ENCODE measurements at places on chromosomes 1 and 21.

DNA sequence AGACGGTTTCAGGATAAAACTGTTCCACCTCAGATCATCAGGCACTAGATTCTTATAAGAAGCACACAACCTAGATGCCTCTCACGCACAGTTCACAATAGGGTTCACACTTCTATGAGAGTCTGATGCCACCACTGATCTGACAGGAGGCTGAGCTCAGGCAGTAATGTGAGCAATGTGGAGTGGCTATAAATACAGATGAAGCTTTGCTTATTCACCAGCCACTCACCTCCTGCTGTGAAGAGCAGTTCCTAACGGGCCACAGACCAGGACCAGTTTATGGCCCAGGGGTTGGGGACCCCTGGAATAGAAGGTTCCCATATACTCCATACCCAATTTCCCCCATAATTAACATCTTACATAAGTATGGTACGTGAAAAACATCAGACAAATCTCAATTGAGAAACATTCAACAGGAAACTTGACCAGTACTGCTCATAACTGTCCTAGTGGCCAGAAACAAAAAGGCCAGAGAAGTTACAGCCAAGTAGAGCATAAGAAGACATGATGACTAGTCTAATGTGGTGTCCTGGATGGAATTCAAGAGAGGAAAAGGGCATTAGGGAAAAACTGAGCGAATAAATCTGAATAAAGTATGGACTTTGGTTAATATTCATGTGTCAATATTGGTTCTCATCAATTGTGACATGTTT is 24.7 kb upstream of the IGSF5 start:
- no peak for DNase-seq

DNA sequence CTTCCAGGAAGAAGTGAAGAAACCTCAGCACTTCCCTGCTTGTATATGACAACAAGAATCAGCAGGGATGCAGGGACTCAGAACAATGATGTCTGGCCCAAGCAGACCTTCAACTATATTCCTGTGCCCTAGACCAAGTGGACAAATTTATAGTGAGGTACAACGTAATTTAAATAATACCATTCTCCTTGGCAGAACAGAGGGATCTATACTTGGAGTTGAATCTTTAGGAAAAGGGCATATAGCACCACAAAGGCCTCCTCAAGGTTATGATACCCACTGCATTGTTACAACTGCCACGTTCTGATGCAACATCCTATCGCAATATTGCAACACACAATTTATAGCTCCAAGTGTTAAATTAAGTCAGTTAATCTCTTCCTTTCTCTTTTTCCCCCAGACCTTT is 29.1 kb upstream of the GFI1 start:
- DNase-seq = no peak

GRCh38 chr1:181588631-181589030 is 105.3 kb downstream of the CACNA1E start:
- DNase-seq = no peak

DNA sequence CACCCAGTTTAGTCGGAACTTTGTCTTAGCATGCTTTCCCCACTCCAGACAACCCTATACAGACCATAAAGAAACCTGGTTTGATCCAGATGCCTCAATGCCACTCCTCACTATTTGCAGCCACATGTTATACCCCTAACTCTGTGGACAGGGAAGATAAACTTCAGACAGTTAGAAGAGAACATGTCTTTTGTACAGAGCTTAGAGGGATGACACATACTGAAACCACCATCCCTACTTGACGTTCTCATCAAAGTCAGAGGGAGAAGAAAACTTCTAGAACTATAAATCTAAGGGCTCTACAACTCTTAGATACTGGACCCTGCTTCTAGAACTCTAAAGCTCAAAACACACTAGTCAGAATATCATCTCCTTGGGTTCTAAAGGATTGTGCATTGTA is 3.7 kb downstream of the SYT6 start:
- DNase-seq = no peak

DNA sequence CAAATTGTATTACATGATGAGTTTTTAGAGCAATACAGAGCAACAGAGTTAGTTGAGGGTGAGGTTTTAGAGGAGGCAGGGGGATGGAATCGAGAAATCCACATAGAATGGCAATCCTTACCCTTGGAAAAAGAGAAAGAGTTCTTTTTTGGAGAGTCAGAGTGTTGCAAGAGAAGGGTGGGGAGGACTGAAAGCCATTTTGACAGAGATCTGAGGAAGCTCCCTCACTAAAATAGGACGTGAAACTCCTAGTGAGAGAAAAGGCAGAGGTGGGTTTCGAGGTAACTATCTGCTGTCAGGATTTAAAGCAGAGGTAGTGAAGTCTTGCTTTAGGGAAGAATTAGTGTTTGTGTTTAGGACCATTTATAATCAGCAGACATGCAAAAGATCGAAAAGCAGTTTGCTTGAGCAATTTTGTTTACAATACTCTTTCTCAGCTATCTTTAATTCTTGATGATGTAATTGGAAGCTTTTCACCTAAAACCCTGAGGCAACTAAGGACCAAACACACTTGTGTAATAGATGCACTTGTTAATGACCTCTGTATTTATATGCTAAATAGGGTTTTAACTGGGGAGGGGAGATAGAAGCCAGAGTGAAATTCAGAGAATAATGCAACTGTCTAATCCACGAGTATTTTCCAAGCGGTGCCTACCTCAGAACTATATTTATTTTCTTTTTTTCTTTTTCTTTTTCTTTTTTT is 20.0 kb downstream of the ADAMTS5 start:
- DNase-seq = no peak

GRCh38 chr1:98103617-98104285 is 182.9 kb upstream of the DPYD start:
- DNase-seq = no peak

DNA sequence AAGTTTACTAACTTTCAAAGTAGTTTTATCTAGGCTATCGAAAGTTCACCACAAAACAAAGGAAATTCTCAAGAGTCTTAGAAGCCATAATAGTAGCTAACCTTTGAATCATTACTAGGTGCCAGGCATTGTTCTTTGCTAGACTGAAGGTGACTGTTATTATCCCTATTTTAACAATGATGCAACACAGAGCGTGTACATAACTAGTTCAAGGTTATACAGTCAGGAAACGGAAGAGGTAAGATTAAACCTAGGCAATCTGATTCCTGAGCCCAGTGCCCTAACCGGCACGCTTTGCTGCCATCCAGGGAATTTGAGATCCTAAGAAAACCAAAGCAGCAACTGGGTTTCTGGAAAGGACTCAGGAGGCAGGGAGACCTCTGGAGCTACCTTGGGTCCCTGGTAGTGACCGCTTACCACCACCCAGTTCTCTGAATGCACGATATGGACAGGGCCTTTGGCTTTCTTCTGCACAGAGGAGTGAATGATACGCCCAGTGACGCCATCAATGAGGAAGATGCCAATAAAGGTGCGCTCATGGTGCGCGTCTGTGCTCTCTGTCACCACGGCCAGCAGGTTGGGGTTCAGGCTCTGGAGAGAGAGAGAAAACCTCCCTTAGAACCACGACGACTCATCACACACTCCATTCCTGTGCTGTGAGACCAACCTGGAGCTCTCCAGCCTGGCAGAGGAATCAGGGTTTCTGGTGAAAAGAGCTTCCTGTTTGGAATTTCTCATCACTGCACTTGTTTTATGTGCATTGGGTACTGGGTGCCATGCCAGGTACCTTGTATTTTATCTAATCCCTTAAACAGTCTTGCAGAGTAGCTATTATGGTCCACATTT is 13.1 kb upstream of the UBR4 start:
- no peak for DNase-seq

GRCh38 chr1:170929835-170930554 is 5.3 kb upstream of the MROH9 start:
- no peak for DNase-seq

- no peak for DNase-seq
Observed at GRCh38 chr21:43805275-43805800, 16.0 kb downstream of the RRP1 start.

- DNase-seq = no peak
Observed at GRCh38 chr1:112341986-112342385, 54.0 kb upstream of the CTTNBP2NL start.

Measured in stimulated activated CD4-positive, alpha-beta T cell treated with anti-CD3 and anti-CD28 coated beads, Interleukin-2, amount 100 ng/mL, for 24 hours (primary cell).